ENCODE measurements at places on chromosomes 11 and 22.
A peak's percentile ranks its signal among the peaks of the same experiment; 100 is the strongest.

DNA sequence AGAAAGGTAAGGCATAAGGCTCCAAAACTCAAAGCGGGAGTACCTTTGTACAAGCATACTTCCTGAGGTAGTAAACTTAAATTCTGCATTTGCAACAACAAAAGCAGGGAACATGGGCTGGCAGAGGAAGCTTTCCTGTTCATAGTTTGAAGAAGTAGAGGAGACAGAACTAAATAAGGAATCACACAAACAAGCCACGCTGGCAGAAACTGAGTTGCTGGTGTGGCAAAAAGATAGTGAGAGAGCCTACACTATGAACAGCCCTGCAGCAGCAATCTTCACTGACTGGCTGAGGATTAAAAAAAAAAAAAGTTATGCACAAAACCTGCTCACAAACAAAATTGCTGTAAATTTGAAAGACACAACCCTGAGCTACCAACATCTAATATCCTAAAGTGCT, 46.5 kb downstream of the FCHSD2 start:
- peak; percentile 66 for DNase-seq

GRCh38 chr11:33734441-33735270, 1.6 kb downstream of the CD59 start:
- peak; percentile 84 for DNase-seq

- no peak for DNase-seq
Observed at GRCh38 chr11:12154871-12155668, 44.7 kb downstream of the MICAL2 start.

GRCh38 chr22:41745968-41746367, 46.7 kb downstream of the MEI1 start:
- no peak for DNase-seq

GRCh38 chr11:129374081-129374992, 1.3 kb upstream of the BARX2 start:
- no peak for DNase-seq

DNA sequence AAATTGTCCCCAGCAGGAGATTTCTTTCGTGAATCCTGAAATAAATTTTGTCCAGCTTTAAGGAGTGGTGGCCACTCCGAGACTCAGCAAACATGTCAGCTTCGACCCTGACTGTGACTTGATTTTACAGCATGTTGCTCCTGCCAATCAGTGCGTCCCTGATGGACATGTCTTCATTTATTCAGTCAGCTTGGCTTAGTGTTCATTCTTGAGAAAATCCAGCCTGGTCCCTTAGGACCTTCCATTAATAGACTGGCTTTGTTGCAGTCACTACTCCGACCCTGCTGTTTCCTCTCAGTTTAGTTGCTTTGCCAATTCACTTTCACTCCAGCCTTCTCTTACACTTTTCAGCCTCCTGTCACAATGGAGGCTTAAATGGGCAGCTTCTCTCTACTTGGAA, 30.5 kb downstream of the TMPRSS5 start:
- DNase-seq, result peak; percentile 48

DNA sequence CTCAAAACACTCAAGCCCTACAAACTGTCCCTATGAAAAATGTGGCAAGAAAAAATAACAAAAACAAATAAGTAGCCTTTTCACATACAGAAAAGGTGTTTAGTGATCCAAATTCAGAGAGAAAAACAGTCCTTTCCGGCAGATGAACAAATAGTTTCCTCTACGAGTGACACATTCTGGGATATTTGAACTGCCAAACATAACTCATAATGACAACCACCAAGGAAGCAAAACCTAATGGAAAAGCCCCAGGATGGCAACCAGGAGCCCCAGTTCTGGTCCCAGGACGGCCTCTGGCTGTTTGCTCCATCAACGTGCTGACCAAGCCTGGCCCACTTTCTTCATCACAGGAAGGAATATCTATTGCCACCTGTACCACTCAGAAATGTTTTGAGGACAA, 6.0 kb downstream of the PACSIN2 start:
- no peak for DNase-seq

GRCh38 chr11:89147229-89147628, 30.4 kb upstream of the TYR start:
- no peak for DNase-seq

- DNase-seq, result no peak
Observed at GRCh38 chr11:125925247-125925740, 20.6 kb upstream of the VSIG10L2 start.

DNA sequence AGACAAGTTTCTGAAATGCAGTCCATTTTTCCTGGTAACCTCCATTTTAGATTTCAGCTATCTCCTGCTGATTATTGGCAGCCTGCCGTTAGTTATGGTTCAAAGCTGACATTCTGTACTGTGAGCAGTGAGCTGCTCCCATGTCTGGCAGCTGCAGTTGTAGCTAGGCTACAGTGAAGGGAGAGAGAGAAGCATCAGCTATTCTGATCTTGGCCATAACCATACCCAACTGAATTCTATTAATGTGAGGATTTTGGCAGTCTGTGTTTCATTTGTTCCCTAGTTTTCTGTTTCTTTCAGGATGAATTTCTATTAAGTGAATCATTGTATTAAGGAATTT, 33.4 kb downstream of the SIK2 start:
- peak; percentile 97 for DNase-seq

DNA sequence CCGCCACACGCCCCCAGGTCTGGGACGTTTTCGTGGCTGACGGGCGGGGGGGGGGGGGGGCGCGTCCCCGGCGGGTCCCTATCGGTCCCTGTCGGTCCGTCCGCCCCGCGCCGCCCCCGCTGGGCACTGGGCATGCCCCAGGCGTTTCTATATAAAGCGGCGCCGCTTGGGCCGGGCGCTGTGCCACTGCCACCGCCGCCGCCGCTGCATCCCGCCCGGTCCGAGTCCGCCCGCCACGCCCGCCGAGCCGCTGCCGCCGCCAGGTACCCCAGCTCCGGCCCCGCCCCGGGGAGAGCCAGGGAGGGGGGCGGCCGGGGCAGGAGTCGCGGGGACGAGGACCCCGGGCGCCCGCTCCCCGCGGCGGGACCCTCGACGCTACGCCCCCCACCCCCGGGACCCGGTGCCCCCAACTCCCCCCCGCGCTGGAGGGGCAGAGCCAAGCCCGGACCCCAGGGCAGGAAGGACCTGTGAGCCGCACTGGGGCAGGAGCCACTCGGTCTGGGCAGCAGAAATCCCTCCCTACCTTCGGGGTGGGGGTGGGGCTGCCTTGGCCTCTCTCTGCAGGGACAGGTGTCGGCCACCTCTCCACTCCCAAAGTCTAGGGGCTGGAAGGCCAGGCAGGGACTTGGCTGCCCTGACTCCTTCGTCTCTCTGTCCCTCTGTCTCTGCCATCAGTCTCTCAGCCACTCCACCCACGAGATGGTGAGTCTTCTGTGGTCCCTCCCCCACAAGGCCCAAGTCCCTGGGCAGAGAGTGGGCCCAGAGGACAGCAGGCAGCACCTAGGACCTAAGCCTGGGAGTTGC, at the start of gene CARNS1:
Gene CARNS1 (plus strand): TSS at position 178 of the 804 bp plus-strand sequence. CDS start 522 bp downstream, at position 700.
- DNase-seq, result no peak

DNA sequence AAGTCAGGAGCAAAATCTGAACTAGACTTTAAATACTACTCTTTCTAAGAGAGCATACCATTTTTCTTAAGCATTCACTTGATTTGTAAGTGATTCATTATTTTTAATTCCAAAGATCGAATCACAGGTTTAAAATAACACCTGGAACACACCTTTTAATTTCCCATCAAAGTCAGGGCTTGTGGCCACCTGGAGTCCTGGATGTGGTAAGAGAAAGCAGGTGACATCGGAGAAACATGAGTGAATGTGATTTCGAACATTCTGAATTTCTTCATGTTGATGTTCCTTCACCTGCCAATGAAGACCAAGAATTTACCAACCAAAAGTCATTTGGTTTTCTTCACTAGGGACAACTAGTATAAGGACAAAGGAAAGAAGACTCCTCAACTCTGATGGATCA, 28.0 kb downstream of the ATL3 start:
- DNase-seq, result no peak

GRCh38 chr11:34936945-34937629, 20.7 kb downstream of the PDHX start:
- DNase-seq, result no peak

Data from muscle of leg (tissue), 16 donors.